RPMI8226 (cell line): ENCODE measurements at places on chromosomes 4 and X.

DNA sequence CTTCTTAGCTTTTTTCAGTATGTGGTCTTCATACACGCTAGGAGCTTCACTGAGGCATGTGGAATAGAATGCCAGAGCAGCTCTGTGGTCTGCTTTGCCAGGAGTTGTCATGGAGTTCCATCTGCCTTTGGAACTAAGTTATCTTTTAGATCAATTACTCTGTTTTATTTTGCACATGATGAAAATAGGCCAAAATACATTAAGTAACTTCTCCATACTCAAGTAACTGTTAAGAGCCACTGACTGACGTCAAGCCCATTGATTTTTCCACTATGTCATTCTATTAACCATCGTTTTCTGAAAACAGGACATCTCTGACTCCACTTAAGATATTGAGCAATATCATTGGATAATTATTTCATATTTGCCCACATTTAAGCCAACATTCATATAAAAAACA, 415.1 kb upstream of the MAD2L1 start:
- no peak for DNase-seq

DNA sequence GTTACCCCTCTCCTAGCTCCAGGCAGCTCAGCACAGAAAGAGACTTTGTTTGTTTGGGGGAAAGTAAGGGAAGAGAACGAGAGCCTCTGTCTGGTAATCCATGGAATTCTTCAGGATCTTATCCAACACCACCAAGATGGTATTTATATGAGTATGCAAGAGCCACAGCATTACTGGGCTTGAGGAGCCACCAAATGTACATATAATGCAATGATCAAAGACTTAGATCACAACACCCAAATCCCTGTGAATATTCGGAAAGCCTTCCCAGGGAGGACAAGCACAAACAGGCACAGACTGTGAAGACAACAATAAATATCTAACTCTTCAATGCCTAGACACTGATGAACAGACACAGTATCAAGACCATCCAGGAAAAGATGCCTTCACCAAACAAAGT, 116.6 kb downstream of the UPRT start:
- DNase-seq, result no peak

DNA sequence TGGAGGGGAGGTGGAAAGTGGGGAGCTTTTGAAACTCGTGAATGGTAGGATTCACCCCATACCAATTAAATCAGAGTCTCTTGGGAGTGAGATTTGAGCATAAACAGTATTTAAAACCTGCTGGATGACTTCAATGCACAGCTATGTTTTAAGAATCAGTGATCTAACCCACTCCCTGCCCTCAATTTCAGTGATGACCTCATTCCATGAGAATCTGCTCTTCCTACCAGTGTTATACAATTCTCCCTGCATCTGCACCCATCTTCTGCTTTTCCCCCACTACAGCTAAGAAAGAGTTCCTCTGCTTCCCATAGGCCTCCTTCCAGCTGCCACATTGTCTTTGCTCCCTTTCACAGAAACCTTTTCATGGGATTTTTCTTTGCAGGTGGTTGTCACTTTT, 18.3 kb upstream of the H2AZ1 start:
- no peak for DNase-seq

DNA sequence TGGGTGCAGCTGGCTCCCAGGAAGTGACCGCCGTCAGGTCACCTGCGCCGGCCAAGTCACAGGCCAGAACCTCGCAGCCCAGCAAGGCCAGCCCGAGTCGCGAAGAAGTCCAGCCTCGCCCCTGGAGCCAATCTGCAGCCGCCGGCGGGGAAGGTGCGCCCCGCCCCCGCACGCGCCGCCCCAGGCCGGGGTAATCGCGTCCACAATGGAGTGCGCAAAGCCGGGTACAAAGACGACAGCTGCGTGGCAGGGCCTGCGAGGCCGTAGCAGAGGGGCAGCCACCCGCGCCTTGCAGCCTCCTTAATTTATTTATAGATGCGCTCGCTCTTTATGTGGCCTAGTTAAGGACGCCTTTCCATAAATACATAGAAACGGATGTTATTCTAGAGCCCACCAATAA, 139.4 kb upstream of the CPEB2 start:
- DNase-seq, result no peak

DNA sequence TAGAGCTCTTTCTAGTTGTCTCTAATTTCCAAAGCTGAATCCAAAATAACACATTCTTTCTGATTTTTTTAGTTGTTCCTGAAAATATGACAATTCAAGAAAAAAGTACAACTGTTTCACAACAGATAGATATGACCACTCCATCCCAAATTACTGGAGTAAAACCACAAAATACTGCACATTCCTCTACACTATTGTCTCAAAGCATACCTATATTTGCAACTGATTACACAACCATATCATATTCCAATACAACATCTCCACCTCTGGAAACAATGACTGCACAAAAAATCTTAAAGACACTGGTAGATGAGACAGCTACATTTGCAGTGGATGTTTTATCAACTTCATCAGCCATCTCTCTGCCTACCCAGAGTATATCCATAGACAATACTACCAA, 43.6 kb downstream of the ADGRG4 start:
- no peak for DNase-seq

GRCh38 chr4:27357283-27357682, 496.6 kb downstream of the STIM2 start:
- DNase-seq, result no peak

GRCh38 chr4:166091912-166092510, 219.0 kb downstream of the TLL1 start:
- DNase-seq, result peak; percentile 22

DNA sequence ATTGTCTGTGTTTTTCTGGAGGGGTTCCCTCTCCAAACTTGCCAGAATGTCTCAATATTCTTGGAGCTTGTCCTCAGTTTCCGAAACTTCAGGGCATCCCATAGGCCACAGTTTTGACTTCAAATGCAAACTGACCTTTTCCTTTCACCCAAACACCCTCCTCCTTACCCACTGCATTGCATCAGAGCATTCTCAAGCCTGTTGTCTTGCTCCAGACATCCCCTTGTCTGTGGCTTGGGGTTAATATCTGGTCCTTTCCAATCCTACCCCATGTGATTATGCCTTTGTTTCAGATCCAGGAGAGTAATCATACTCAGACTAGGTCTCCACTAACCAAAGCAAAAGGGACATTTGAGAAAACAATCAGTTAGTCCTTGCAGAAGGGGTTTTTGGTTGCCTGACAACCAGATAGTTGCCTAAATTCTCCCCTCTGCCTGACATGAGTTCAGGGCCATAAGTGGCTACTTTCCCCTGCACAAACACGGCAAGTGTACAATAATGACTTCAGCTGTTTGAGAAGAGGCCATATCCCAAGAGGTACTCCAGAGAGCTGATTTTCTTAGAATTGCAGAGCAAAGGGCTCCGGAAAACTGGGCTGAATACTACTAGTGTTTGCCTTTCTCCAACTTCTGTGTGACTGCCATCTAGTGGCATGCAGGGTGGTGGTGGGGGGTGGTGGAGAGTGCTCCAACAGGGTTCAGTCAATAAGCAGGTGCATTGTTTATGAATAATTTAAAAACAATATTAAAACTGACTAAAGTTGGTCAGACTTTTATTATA, 130.2 kb downstream of the CHRDL1 start:
- DNase-seq, result peak; percentile 24

GRCh38 chr4:62450740-62451139, 1250.6 kb downstream of the ADGRL3 start:
- DNase-seq, result no peak

DNA sequence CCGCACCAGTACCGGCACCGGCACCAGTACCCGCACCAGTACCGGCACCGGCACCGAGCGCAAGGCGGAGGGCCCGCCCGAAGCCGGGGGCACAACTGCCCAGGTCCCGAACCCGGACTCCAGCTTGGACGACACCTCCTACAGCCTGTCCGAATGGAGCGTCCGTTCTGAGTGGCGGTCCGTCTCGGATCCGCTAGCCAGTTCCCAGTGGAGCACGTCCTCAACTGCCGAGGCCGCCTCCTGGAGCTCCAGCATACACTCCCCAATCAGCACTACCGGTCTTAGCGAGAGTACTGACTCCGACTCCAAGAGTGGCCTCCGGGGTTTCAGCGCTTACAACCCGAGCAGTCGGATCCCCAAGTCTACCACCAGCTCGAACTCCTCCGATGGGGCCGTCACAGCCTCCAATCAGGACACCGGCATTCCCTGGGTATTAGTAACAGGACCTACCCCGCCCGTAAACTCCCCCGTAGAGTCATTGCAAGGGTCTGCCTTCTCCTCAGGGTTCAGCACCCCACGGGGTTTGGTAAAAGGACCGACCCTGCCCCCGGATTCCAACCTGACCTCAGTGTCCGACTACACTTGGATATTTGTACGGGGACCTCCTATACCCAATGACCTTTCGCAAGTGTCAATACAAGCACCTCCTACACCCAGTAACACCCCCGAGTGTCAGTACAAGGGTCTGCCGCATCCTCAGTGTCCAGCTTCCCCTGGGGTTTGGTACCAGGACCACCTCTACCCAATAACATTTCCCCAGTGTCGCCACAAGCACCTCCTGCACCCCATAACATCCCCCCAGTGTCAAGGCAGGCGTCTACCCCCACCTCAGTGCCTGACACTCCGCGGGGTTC, 721 bp upstream of the MAOA start:
- no peak for DNase-seq

DNA sequence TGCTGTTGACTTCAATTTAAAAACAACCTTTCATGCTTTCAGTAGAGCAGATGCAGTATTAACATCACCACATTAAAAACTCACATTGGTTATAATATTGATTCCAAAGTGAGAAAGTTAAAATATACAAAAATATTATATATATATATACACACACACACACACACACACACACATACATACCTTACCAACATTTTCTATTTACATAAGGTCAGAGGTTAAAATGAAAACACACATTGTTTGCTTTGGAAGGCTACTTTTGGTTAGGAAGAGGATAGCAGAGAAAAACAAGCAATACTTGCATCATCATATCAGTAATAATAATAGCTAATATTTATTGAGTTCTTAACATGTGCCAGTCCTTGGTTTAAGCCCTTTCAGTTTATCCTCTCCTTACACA, 226.5 kb downstream of the PPP4R3C start:
- DNase-seq, result no peak

DNA sequence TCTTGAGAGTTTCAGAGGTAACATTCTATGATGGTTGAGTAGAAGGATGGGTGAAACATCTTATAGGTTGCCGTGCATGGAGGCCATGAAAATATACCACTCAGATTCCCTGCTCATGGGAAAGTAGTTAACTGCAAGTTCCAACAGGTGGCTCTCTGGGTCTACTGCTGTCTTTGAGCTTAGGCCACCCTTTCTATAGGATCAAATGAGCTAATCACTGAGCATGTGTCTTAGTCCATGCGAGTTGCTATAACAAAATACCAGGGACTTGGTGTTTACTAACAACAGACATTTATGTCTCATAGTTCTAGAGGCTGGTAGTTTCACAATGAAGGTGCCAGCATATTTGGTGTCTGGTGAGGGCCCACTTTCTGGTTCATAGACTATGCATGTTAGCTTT, 144.8 kb upstream of the UNC5C start:
- DNase-seq, result no peak

DNA sequence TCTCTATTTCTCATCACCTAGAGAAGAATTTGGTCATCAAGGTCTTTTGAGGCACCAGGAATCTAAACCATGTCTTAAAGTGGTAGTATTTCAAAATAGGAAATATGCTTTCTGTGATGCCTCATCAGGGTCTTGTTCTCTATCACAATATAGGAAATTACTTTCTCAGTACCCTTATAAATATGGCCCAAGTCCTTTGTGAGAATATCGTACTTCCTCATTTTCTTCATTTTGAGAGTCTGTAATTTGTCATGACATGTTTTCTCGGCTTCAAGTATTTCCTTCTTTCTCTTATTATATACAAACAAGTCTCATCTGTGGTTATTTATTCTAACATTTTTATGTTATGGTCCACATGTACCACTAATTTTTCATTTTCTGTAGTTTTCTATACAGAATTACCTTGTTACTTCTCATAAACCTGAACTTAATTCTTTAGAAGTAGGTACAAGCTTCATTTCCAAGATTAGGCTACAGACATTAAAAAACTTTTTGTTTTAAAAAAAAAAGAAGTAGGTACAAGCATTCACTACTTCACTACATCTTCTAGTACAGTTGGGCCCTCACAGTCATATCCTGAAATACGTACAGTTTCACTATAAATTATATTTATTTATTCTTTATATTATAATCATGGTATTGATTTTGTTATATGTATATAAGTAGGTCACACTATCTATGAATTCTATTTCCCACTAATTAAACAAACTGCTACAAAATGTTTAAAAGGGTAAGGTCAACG, 54.4 kb downstream of the KLHL13 start:
- DNase-seq, result no peak

GRCh38 chrX:15804563-15804962, 14.3 kb downstream of the ZRSR2 start:
- DNase-seq, result no peak

GRCh38 chrX:41301438-41301824, 32.5 kb upstream of the DDX3X start:
- no peak for DNase-seq

DNA sequence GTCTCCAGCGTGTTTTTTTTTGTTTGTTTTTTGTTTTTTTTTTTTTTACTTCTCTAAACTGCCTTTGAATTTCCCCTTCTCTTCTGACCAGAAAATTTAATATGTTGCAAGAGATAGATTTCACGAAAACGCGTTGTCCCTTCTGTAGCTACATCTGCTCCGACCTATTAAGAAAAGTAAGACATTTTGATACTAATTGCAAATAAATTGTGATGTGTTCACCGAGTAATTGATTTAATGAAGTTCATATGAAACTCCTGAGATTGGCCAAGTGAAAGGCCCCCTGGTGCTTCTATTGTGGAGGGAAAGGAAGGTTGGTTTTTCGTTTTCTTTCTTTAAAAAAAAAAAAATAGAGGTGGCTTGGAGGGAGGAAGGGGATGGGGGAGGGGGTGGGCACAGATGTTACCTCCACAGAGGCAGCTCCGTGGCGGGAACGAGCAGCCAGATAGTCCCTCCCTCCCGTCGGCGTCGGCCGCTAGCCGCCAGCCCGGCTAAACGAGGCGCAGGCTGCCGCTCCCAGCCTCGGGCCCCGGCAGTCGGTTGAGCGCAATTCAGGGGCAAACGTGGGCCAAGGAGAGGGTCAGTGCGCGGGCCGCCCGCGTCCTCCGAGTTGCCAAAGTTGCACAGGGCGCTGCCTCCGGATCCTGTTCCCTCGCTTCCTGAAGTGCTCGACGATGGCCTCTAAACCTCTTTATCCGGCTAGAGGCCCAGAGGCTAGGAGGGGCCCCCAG, 139.1 kb upstream of the ZIC3 start:
- no peak for DNase-seq

DNA sequence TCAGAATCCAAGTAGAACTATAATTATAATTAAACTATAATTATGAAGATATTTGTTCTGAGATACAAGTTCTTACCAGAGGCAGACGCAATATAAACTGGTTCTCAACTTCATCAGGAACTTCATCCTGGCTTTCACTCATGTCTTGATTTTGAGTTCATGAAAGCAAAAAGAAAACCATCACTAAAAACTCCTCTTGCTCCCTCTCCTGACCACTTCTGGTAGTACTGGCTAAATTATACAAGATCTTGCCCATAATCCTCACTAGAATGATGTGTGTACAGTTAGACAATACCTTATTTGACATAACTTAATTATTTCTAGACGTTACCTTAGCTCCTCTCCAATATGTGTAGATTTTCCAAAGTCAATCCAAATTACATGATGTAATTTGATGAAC, 3.7 kb downstream of the TAF7L start:
- peak; percentile 44 for DNase-seq
